ENCODE measurements at places on chromosomes 5 and 9.
A peak's percentile ranks its signal among the peaks of the same experiment; 100 is the strongest.

- no peak for DNase-seq
These were observed 440.6 kb upstream of the MPDZ start for GRCh38 chr9:13719981-13720676.

GRCh38 chr9:132708769-132709430 is 38.6 kb downstream of the GTF3C4 start:
- DNase-seq: no peak

GRCh38 chr5:107126341-107126740 is 544.4 kb downstream of the EFNA5 start:
- DNase-seq: no peak

DNA sequence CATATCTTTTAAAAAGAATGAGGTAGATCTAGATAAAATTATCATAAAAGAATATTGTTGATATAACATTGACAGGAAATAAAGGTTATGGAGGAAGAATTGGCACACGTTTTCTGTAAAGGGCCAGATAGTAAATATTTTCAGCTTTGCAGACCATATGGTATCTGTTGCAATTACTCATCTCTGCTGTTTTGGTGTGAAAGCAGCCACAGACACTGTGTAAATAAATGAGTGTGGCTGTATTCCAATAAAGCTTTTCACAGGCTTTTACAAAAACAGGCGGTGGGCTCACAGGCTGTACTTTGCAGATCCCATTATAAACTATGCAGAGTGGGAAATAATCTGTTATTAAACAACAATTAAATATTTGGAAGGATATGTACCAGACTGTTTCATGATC is 87.4 kb downstream of the SGCD start:
- no peak for DNase-seq

- DNase-seq: no peak
These were observed 19.7 kb downstream of the GPR107 start for GRCh38 chr9:130073373-130073772.

GRCh38 chr5:132375957-132376356 is 6.4 kb downstream of the SLC22A5 start:
- DNase-seq: no peak

GRCh38 chr9:120936011-120936763 is 9.6 kb upstream of the TRAF1 start:
- DNase-seq: peak; percentile 97

- no peak for DNase-seq
These were observed 46.9 kb upstream of the GLDC start for GRCh38 chr9:6692433-6692832.
